Left lung (tissue), 14 donors: ENCODE measurements at places on chromosomes 5 and 9.

GRCh38 chr9:92151691-92152393, 36.6 kb upstream of the SPTLC1 start:
- no peak for DNase-seq

DNA sequence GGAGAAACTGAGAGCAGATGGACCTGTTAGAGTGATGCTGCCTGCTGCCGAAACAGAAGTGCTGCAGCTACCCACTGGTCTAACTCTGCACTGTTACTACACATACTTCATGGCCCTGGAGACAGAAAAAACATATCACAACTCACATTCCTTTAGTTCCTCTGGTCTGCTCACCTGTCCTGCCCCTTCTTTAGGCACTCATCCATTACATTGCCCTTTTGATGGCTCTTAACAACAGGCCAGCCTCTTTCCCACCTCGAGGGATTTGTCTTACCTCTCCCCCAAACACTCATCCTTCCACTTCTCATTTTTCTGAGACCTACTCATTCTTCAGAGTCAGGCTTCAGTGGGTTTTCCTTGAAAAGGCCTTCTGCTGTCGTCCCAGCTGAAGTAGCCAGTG, 49.2 kb downstream of the KCTD16 start:
- DNase-seq = no peak

DNA sequence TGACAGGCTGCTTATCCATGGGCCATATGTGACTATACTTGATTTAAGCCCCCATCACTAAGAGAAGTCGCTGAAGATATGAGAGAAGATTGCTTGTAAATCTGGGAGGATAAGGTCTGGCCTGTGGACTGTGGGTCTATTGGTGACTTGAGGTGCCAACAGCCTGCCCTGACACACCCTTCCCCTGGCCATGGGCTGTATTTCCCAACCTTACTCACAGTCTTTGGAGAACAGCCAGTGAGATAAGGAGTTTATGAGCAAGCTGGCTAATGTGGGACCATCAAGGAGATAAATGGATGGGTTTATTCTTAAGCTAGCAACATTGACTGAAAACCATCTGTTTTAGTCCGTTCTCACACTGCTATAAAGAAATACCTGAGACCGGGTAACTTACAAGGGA, 231.3 kb downstream of the ZSWIM6 start:
- no peak for DNase-seq

DNA sequence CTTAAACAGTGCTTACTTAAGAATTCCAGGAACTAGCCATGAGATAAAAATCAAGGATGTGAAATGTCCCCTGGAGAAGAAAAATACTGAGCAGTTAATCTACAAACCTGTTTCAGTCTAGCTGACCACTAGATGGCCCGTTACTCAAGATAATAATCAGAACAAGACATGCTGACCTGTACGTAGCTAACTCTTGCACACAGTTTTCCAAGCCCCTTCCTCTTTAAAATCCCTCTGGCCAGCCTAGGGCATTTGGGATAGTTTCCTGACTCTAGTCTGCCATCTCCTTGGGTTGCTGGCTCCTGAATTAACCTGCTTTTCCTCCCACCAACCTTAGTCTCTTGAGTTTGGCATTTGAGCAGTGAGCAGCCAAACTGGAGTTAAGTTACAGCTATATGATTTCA, 59.2 kb upstream of the TRAF1 start:
- no peak for DNase-seq

DNA sequence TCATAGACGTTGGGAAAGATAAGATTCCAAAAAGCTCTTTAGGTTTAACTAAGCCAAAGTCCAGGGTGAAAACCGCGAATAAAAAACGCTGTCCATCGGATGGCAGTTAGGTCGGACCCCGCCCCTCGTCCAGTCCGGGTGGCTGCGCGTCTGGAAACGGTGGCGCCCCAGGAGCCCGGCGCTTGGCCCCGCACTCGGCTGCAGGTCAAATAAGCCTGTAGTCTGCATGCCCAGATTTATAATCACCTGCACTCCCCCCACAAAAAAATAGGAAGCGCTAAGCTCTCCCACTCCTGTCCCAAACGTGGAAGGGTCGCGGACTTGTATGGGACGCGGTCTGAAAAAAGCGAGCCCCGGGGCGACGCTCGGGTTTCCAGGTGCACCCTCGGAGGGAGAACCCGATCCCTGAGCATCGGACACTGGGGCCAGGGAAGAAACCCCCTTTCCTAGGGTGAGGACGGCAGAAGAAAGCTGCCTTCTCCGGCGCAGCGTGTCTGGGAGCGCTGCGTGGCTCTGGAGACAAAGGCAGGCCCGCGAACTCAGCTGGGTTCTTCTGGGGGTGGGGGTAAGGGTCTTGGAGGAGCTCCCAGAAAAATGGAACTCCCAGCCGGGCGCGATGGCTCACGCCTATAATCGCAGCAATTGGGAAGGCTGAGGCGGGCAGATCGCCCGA, 923 bp upstream of the ZBTB5 start:
- peak; percentile 61 for DNase-seq

GRCh38 chr5:79056847-79057246, 12.6 kb downstream of the DMGDH start:
- DNase-seq = no peak

- DNase-seq = no peak
Measured at GRCh38 chr5:160619381-160619780, 197.7 kb downstream of the PTTG1 start.

- no peak for DNase-seq
Measured at GRCh38 chr5:33195431-33196165, 245.2 kb upstream of the TARS1 start.

GRCh38 chr9:76886318-76886717, 19.6 kb downstream of the PRUNE2 start:
- DNase-seq = no peak

GRCh38 chr9:122383992-122384461, 13.2 kb downstream of the PTGS1 start:
- DNase-seq = no peak

GRCh38 chr5:147687118-147687517, 95.4 kb downstream of the JAKMIP2 start:
- no peak for DNase-seq

- no peak for DNase-seq
Measured at GRCh38 chr9:69632768-69633167, 39.4 kb downstream of the APBA1 start.

- no peak for DNase-seq
Measured at GRCh38 chr9:126096340-126096739, 230.3 kb upstream of the MVB12B start.

DNA sequence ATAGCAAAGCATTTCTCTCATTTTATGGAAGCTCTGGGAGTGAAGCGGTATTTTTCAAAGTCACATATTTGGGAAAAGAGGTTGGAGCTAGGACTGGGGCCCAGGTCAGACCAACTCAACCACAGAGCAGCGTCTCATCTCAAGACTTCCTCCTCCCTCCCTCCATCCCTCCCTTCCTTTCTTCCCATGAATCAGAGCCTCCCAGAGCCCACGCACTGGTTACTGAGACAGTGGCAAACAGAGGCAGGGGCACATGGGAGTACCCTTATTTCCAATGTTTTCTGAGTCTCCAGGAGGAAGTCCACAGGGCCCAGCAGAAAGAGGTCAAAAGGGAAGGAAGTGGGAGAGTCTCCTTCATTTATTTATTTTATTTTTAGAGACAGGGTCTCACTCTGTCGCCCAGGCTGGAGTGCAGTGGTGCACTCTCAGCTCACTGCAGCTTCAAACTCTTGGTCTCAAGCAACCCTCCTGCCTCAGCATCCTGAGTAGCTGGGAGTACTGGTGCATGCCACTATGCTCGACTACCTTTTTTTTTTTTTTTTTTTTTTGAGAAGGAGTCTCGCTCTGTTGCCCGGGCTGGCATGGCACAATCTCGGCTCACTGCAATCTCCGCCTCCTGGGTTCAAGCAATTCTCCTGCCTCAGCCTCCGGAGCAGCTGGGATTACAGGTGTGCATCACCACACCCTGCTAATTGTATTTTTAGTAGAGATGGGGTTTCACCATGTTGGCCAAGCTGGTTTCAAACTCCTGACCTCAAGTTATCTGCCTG, 52.5 kb upstream of the CDKN2AIPNL start:
- DNase-seq = no peak

- DNase-seq = no peak
Measured at GRCh38 chr9:27627188-27627564, 53.9 kb upstream of the C9orf72 start.

- DNase-seq = no peak
Measured at GRCh38 chr5:79495311-79495710, 18.6 kb downstream of the HOMER1 start.

- no peak for DNase-seq
Measured at GRCh38 chr9:93612052-93612795, 35.8 kb downstream of the PHF2 start.

- DNase-seq = no peak
Measured at GRCh38 chr9:106653213-106653612, 209.8 kb upstream of the ZNF462 start.

- DNase-seq = no peak
Measured at GRCh38 chr9:83006378-83006777, 56.6 kb downstream of the RASEF start.

- DNase-seq = no peak
Measured at GRCh38 chr9:23322392-23322791, 503.6 kb downstream of the ELAVL2 start.

DNA sequence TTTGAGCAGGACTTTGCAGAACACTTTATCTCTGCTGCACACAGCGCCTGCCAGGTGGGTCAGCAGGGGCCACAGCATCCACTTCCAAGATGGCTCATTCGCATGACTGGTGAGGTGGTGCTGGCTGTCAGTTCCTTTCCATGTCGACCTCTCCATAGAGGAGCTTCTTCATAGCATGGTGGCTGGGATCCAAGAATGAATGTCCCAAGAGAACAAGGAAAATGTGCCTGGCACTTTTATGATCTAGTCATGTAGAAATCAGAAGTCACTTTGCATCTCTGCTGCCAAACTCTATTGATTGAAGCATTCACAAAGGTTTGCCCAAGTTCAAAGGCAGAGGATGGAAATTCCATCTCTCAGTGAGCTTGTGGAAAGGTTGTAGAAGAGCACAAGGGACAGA, 85.0 kb downstream of the GALNT10 start:
- DNase-seq = no peak

GRCh38 chr5:169838688-169839087, 141.6 kb downstream of the INSYN2B start:
- DNase-seq = no peak

DNA sequence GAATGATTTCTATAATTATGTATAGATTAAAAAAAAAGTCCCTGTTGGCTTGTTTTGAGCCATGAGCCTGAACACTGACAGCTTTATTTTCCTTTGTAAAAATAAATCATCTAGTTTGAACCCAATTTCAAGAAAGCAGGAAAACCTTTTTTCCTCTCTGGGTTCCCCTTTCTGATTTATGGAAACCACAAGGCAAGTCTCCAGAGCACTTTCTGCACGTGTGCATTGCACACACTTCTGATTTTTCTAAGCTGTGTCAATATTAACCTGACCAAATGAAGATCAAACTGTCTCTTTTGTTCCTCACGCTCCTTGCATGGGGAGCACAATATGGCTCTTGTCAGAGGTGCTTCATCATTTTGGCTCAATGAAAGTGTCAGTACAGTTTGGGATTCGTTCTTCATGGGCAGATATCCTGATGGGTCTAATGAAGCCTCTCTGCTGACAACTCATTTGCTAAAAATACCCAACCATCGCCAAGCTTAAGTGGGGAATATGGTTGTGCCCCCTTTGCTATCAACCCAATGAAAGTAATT, 39.2 kb upstream of the PCA3 start:
- no peak for DNase-seq

GRCh38 chr9:76412638-76413037, 18.4 kb upstream of the RFK start:
- DNase-seq = no peak

DNA sequence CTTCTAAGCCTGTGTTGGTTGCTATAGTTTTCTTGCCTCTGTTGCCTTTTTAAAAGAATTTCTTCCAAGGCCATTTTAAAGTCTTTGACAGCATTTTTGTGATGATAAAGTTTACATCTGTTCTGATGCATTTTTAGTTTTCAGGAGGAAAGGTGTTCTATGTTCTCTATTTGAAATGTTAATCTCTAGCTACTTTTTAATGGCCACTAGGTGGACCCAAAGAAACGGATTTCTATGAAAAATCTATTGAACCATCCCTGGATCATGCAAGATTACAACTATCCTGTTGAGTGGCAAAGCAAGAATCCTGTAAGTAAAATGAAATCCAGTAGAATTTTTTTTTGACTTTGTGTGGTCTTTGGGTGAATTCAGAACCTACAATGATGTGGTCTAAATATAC, 60.2 kb downstream of the MELK start:
- DNase-seq = no peak

GRCh38 chr9:117178596-117179375, 236.1 kb downstream of the ASTN2 start:
- no peak for DNase-seq

DNA sequence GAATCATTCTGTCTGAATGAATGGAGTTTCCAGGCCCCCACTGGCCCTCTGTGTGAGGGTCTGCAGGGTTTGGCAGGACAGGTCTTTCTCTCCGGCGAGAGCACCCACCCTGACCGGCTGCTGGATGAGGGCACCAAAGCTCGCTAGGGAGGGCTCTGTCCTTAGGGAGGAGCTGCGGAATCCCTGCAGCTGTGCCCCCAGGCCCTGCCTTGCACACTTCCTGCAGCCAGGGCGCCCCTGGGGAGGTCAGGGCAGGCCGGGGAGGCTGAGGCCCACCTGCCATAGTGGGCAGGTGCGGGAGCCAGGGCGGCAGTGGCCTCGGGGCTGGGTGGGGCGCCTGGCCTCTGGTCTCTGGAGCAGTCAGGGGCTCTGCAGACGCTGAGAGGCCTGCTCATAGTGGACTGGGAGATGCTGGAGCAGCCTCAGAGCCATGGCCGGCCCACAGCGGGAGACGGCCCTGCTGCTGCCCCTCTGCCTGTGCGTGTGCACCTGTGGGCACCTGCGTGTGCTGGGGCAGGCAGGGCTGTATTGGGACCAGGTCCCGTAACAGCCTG, 36.1 kb downstream of the EXOC3 start:
- DNase-seq = no peak

- DNase-seq = peak; percentile 34
Measured at GRCh38 chr9:38088006-38088925, 19.2 kb upstream of the SHB start.

DNA sequence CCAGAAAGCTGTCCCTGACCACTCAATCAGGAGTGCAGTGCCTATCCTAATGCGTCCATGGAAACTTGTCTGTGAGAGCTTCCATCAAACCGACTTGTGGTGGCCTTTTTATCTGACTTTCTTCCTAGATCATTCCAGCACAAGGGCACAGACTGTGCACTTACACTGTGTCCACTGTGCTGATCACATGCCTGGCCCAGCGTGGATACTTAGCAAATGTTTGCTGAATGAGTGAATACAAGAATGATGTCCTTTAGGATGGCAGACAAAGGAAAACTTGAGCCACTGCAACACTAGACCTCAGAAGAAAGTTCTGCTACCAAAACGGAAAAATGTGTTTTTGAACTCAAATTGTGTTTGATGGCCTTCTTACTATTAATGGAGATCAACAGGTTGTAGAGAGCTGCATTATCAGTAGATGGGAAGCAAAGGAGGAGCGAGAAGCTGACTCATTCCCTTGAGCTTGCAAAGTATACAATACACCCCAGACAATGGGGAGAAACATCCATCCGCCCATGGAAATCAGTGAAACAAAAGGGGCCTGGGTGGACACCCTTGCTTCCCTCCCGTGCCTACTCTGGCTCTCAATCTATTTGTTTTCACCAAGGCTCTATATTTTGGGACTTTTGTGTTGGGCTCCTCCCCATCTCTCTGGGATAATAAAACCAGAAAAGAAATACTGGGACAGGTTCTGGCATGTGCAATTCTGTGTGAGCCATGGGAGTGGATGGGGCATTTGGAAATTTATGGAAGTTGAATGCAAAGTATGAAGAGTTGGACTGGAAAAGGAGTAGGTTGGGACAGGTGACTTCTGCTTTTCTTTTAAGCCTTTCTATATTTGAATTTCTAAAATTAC, 76.2 kb upstream of the ZFAND5 start:
- DNase-seq = no peak
